Omental fat pad (tissue), 4 donors: ENCODE measurements at places on chromosomes 11 and 22. TPM values are rescaled to one million over a fixed set of nuclear protein-coding genes. Genes with fewer than 3 reads are reported as not detected.

Gene PHF21A
- total RNA-seq, result 16.1 TPM

Gene YAP1
- 131 TPM for total RNA-seq

Gene OR52N4
- 0.72 TPM for total RNA-seq

Gene CRYBB2
- not detected for total RNA-seq
